ENCODE measurements at places on chromosomes 2 and 18. TPM values are rescaled to one million over a fixed set of nuclear protein-coding genes. Genes with fewer than 3 reads are reported as not detected.

- no peaks in the 10 kb centered on the region for H3K27me3 ChIP-seq
- no peak overlapping the region for H3K4me3 ChIP-seq
- no peaks in the 10 kb centered on the region for H3K36me3 ChIP-seq
- DNase-seq, result no peak
Measured at GRCh38 chr2:229703909-229704630, 10.3 kb downstream of the DNER start.

DNA sequence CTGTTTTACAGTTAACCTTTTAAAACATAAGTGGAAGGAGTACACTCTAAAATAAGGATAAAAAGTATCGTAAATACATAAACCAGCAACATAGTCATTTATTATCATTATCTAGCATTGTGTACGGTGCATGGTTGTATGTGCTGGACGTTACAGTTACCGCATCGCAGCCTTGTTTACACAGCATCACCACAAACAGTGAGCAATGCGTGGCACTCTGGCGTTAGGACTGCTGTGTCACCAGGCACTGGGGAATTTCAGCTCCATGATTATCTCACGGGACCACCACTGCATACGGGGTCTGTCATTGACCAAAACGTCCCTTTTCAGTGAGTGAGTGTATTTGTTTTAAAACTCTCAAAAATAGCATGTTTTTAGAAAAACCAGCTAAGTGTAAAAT is 103.0 kb upstream of the SNTG2 start:
- no peaks in the 10 kb centered on the region for H3K27me3 ChIP-seq
- no peak for DNase-seq
- no peaks in the 10 kb centered on the region for H3K4me1 ChIP-seq
- no peak overlapping the region for H3K4me3 ChIP-seq
- H3K27ac ChIP-seq, result no peak overlapping the region
- no peaks in the 10 kb centered on the region for H3K36me3 ChIP-seq

DNA sequence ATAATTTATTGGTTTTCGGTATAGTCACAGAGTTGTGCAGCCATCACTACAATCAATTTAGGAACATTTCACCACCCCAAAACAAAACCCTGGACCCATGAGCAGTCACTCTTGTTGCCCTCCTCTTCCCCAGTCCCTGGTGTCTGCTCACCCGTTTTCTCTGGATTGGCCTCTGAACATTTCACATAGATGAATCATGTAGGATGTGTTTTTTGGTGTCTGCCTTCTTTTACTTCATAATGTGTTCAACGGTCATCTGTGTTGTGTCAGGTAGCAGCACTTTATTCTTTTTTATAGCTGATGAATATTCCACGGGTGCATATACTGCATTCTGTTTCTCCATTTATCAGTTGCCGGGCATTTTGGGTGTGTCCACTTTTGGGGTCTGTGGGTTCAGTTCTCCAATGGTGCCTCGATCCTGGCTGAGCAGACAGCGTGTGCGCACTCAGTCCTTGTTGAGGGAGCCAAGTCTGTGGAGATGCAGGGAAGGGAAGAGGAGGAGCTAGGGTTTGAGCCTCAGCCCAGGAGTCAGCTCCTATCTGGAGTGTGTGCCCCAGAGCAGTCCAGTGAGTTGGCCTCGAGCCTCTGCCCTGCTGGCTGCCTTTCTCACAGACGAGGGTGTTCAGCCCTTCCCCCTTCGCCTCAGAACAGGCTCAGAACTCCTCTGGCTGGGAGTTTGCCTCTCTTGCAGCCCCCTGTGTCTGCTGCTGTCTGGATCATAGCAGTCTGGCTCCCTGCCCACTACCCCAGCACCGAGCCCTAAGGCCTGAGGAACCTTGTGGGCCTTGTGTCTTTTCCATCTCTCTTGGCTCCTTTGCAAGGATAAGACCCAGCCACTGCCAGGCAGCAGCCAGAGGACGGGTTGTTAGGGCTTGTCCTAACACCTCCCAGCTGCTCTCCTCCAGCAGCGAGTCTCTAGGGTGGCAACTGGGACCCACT is 18.0 kb downstream of the C2orf74 start:
- H3K36me3 ChIP-seq, result peaks cover 15% of the 10 kb centered on the region
- peak; percentile 79 for DNase-seq
- H3K4me3 ChIP-seq, result peak overlapping the region; percentile 6
- H3K4me1 ChIP-seq, result peaks cover 32% of the 10 kb centered on the region

DNA sequence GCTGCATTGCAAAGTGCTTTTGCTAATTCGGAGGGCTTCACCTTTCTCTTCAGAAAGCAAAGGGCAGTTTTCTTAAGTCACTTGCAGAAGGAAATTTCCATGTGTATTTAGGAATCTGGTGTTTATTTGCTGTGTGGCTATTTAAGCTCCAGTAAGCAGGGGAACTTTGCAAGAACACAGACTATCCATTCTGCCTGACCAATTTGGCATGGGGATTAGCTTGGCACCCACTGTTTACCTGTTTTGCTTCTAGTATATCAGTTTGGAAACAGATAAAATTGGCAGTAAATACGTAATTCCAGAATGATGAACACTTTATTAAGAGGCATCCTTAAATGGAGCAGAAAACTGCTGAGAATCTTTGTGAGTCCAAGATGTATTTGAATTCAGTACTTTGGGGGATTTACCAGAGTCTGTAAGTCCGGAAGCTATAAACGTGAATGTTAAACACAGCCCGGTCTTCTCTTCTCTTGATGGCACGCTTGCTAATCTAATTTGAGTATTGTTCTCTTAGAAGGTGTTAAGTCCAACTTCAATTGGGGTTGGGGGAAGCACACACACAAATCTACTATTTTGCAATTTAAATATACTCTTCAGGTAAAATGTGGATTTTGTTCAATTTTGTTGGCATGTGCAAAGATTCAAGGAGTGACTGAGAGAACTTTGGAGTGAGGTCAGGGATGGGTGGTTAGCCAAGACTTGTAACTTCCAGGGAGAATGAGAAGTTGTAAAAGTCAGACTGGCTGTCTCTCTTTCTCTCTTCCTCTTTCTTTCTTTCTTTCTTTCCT is 650 bp downstream of the ACKR3 start:
- DNase-seq, result no peak
- no peak overlapping the region for H3K27ac ChIP-seq
- no peaks in the 10 kb centered on the region for H3K4me1 ChIP-seq
- peaks cover 25% of the 10 kb centered on the region for H3K27me3 ChIP-seq
- H3K4me3 ChIP-seq, result peak overlapping the region; percentile 25

GRCh38 chr2:200279857-200280256 is 26.6 kb upstream of the SPATS2L start:
- H3K4me3 ChIP-seq, result no peak overlapping the region
- no peak overlapping the region for H3K27ac ChIP-seq
- H3K4me1 ChIP-seq, result peaks cover 6% of the 10 kb centered on the region
- H3K36me3 ChIP-seq, result no peaks in the 10 kb centered on the region

GCC2 gene
- total RNA-seq, result 23.6 TPM

DNA sequence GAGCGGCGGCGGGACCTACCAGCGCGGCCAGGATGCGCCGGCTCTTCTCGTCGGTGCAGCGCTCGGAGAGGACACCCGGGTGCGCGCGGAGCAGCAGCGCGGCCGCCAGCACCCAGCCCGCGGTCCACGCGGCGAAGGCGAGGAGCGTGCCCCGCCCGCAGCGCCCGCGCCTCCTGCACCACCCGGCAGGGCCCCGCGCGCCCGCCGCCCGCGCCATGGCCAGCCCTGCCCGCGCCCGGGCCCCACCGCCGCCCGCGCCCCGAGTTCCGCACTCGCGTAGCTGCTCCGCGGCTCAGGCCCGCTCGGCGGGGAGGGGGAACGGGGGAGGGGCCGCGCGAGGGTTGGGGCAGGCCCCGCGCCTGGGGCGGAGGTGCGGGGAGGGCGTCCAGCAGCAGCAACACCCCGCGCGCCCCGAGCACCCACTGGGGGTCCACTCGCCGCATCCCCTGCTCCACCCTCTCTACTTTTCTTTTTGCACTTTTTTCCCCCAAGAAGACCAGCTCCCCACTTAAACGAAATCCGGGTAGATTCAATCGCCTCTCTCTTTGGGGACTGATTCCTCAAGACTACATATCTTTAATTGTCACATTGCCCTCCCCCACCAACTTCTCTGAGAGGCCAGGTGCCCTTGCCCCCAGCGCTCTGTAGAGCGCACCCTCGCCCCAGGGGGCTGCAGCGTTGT is at the start of gene DIPK1C:
DIPK1C (minus strand) TSS at position 266 of the 682 bp plus-strand sequence; CDS start at position 217, 49 bp downstream.
- H3K4me3 ChIP-seq, result no peak within 1 kb of the TSS
- peaks cover 18% of the 10 kb centered on the region for H3K27me3 ChIP-seq
- H3K4me1 ChIP-seq, result no peaks in the 10 kb centered on the region
- DNase-seq, result no peak
- H3K36me3 ChIP-seq, result no peaks in the 10 kb centered on the region

GRCh38 chr18:69659142-69659651 is 258.5 kb downstream of the DOK6 start:
- H3K27me3 ChIP-seq, result no peaks in the 10 kb centered on the region
- no peaks in the 10 kb centered on the region for H3K36me3 ChIP-seq
- H3K27ac ChIP-seq, result no peak overlapping the region
- no peak for DNase-seq

Measured in fibroblast of lung (primary cell).